RPMI7951 (cell line): ENCODE measurements at places on chromosomes 11 and 22.

DNA sequence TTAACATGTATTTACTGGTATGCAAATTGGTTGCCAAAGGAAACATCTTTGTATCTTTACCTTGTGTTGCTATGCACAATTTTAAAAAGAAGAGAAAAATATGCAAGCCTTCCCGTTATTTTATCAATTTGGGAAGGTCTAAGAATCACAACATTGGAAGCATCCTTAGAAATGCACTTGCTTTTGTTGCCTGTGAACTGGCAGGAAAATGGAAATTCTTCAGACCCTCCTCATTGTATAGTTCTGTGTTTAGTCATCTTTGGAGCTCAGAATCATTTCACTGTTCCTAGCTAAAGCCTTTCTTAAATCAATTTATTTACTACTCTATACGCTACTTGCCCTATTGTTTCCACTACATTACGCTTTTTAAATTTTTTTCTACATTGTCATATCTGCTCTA is 574.5 kb downstream of the DLG2 start:
- DNase-seq, result no peak

DNA sequence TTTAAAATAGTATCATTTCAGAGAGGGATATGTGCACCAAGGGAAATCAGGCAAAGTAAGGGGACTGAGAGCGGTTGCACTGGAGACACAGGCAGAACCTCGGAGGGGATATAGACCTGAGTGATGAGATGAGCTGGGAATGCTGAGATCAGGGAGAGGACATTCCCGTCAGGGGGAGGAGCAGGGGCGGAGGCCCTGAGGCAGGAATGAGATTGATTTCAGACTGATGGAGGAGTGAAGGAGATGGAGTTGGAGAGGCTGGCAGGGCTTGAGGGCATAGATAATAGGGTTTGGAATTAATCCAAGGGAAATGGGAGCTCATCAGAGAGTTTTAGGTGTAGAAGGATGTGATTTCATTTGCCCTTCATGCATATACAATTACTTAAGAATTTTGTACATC is 13.2 kb downstream of the CD6 start:
- DNase-seq, result no peak

- no peak for DNase-seq
Measured at GRCh38 chr11:64788321-64789215, 10.2 kb upstream of the SF1 start.

- no peak for DNase-seq
Measured at GRCh38 chr11:8749202-8749601, 66.6 kb downstream of the RPL27A start.

GRCh38 chr11:119315131-119316015 is 1.6 kb downstream of the MCAM start:
- peak; percentile 43 for DNase-seq

- DNase-seq, result no peak
Measured at GRCh38 chr11:21119411-21119810, 450.0 kb downstream of the NELL1 start.

DNA sequence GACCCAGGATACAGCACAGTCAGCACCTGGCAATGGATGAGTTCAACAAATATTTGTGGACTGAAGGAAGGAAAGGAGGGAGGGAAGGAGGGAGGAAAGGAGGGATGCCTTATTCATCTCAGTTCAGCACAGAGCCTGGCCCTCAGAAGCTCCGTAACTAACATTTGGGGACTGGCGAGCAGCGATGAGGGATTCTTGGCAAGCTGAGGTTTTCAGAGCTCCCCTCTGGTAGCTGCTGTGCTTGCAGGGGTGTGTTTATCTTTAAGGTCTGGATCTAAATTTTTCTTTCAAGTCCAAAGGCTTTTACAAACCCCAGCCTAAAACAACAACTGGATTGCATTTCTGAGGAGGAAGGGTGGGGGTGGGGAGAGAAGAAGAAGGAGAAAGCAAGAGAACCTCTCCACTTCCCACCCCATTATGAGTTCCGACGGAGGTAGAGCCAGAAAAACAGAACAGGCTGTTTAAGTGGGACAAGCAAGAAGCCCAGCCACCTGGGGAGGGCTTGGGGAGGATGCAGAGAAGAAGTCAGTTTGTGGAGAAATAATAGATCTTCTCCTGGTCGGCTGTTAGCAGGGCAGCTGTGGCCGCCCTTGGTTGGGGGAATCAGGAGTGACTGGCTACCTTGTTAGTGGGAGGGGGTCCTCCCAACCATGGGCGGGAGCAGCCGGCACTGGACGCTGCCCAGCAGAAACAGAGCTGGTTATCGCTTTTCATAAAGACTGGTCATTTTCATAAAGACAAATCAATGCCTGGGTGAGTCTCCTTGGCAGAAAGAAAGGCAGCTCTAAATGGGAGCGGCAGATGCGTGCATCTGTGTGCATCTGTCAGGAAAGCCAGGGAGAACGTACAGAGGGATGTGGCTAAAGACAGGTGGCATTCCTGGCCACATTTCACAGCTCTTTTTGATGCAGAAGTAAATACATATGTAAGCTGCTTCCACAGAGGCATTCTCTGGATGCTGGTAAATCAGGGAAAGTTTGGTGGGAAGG is 78.0 kb downstream of the TSPAN18 start:
- DNase-seq, result no peak

GRCh38 chr11:74443071-74443864 is 24.1 kb downstream of the KCNE3 start:
- DNase-seq, result peak; percentile 17

- DNase-seq, result peak; percentile 51
Measured at GRCh38 chr22:39534591-39535356, 2.2 kb upstream of the RPS19BP1 start.

GRCh38 chr11:10892250-10892649 is 34.4 kb upstream of the ZBED5 start:
- no peak for DNase-seq

GRCh38 chr11:96267001-96267495 is 75.9 kb downstream of the MAML2 start:
- DNase-seq, result no peak

DNA sequence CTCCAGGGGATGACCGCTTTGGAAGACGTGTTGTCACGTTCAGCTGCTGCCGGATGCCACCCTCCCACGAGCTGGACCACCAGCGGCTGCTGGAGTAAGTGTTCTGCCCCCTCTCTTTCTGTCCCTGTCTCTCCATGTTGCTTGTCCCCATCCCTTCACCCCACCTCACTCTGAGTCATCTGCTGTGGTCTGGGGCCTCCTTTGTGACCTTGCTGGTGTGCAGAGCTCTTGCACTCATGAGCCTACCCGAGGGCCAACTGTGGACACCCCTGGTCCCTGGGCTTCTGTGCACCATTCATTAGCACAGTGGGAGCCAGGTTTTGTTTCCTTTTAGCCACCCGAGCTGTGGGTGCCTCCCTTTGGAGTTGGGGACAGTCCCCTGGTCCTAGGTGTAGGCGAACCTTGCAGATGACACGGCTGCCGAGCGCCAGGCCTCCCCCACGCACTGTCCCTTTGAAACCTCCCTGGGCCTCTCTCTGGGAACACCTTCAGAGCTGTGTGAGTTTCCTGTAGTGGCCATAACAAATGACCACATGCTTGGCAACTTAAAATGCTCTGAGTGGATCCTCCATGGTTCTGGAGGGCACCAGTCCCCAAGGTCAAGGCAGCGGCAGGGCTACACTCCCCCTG is 49.8 kb downstream of the ARHGAP8 start:
- DNase-seq, result no peak

- DNase-seq, result no peak
Measured at GRCh38 chr11:978781-979180, 53.1 kb downstream of the AP2A2 start.

- peak; percentile 19 for DNase-seq
Measured at GRCh38 chr11:58641803-58642581, 19.5 kb downstream of the CNTF start.

- no peak for DNase-seq
Measured at GRCh38 chr11:20087118-20087521, 73.2 kb downstream of the DBX1 start.

DNA sequence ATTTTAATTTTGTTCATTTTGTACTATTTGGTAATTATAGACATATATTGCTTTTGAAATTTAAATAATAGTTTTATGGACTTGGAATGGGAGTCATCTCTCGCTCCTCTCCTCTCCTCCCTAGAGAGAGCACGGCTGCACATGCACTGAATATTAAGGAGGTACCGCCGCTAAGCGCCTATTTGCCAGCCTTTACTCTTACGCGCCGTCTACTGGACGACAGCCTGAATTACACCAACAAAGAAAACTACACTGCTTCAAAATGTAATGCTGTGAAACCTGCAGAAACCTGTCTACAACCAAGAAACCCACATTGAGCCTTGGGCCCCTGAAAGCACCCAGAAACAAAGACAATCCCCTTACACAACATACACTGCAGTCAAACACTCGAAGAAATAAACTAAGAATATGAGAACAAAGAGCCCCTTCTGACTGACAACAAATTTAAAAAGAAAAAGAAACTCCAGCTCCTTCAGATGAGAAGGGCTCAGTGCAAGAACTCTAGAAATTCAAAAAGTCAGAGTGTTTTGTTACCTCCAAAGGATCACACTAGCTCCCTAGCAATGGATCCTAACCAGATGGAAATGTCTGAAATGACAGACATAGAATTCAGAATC is 737.2 kb downstream of the LRRC4C start:
- DNase-seq, result peak; percentile 3

GRCh38 chr22:46335201-46336118 is at the start of gene TRMU:
Gene TRMU, plus strand, starts transcription at chr22:46335714. Its CDS starts 51 bp downstream, at chr22:46335765.
- DNase-seq, result peak; percentile 82

DNA sequence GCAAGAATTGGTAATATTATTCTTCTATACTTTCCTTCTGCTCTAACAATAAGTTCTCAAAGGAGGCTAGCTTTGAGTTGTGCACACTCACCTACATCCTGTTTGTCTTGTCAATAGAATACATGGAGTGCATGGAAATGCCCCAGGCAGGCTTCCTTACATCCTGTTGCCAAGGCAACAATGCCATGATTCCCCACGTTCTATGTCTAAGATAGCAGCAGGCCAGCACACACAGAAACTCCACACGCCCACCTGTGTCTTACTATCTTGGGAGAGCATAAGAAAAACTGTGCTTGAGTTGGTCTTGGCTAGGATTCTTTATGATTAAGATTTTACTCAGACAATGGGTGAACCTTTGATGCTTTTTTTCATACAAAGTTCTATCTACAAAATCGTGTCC is 379.2 kb downstream of the AASDHPPT start:
- DNase-seq, result peak; percentile 33

DNA sequence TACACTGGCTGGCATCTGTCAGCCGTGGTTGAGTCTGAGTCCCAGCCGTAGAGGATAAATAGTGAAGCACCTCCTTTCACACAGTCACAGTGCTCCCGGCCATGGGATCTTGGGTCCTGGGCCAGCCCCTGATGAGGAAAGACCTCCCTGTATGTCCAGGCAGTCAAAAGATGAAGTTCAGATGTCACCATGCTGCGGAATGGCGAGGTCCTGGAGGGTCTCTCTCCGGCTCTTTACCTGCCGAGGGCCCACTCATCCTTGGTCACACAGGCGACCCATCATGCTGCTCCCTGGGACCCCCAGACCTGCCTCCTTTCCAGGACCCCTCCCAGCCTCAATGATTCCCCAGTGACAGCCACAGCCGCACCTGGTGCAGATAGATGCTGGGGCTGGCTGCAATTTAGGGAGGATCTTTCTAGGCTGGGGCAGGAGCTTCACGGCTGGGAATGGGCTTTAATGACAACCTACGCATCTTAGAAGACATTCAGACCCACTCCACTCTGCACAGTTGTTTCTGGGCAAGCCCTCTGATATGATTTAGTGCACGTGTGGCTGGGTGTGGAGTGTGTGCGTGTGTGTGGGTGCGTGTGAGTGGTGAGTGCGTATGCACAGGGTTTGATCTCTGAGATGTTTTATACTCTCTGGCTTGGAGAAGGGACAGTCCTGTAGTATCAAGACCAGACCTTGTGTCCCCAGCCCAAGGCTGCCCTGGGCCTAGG is 79.7 kb downstream of the FBLN1 start:
- DNase-seq, result no peak
